ENCODE measurements at places on chromosomes 4 and X.

DNA sequence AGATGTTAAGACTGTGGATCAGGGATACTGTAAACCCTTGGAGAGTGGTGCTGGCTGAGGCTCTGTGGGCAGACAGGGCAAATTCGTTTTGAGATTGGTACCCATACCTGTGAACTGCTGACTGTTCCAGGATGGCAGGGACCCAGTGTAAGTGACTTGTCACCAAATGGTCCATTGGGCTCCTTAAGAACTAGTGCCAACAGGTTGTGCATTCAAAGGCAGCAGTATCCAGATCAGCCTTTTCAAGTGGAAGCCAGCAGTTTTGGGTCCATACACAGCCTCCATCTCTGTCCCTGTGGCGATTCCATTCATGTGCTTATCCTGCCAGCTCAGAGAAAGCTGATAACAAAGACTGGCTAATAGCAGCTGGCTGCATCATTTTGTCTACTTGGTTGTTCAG lies 84.0 kb upstream of the SCOC start:
- no peak for DNase-seq

- no peak for DNase-seq
Observed at GRCh38 chr4:94038195-94038594, 169.5 kb upstream of the SMARCAD1 start.

DNA sequence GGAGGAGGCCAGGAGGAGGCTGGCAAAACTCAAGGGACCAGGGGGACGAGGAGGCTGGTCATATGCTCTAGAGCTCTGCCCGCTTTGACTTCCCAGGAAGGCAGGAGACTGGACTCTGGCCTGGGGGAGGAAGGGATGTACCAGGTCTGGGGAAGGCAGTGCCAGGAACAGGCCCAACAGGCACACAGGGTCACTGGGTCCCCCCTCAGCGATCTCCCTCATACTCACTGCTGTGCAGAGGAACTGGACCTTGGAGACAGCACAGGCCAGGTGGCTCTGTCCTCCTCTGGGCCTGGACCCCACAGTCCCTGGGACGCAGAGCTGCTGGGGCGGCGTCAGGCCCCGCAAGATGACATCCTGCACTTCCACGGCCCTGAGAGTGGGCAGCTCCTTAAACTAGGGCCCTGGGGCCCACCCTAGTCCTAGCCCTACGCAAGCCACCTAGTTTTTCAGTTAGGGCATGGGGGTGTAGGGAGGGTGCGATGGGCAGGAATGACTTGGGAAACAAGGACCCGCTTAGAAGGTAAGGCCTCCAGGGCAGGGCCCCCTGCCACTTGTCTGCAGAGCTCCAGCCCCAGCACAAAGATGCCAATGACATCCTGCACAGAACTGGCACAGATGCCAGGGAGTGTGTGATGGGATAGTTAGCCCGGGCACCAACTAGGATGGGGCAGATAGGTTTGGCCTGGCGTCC lies 59.5 kb downstream of the HTRA3 start:
- no peak for DNase-seq

GRCh38 chrX:31251336-31251735 lies 179.5 kb upstream of the FTHL17 start:
- DNase-seq, result no peak

- no peak for DNase-seq
Observed at GRCh38 chrX:50432829-50433289, 37.8 kb downstream of the DGKK start.

DNA sequence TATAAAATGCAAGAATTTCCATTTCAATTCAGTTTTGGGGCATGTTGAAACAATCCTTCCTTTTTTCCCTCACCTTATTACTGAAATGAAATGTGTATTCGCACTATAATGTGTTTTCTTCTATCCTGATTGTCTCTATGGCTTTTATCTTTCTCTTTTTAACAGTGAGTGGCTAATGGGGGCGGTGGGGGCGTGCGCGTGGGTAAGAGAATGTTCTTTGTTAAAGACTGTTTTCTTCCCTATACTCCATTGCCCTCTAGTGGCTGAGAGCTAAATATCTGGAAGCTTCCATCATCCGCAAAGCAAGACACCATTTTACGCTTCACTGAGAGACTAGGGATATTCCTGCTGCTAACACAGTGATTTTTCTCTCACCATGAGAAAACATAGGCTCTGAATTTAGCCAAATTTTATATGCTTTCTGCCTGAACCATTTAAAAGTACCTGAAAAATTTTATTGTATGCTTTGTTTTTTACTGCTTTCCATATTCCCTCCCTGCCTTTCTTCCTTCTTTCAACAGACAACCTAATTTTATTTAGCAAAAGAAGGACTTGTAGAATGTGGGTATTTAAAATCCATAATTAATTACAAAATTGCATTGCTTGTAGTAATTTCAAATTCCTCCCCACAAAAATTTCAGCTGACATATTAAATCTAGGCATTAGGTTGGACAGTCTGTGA lies 194.0 kb downstream of the GASK1B start:
- peak; percentile 30 for DNase-seq

GRCh38 chr4:3376266-3376665 lies 65.5 kb upstream of the HGFAC start:
- DNase-seq, result no peak

GRCh38 chrX:63750811-63751210 lies 34.2 kb downstream of the ARHGEF9 start:
- DNase-seq, result no peak

- DNase-seq, result no peak
Observed at GRCh38 chr4:146477054-146477453, 44.7 kb downstream of the SLC10A7 start.

DNA sequence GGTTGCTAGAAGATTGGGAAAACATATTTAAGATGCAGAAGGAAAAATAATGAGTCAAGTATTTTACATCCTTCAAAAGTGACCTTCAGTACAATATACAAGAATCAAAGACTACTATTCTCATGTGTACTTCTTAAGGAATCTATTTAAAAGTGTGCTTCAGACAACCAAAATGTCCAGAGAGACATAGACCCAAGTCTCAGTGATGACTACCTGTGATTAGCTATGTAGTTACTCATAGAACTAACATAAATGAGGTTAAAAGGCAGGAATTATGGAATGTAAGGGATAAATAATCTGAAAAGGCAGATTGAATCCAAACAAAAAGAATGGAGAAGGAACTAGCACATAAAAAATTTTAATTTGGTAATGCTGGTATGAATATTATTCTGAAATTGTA lies 634.7 kb upstream of the FAM241A start:
- no peak for DNase-seq

- DNase-seq, result no peak
Observed at GRCh38 chr4:163911891-163912290, 417.4 kb downstream of the TMA16 start.

DNA sequence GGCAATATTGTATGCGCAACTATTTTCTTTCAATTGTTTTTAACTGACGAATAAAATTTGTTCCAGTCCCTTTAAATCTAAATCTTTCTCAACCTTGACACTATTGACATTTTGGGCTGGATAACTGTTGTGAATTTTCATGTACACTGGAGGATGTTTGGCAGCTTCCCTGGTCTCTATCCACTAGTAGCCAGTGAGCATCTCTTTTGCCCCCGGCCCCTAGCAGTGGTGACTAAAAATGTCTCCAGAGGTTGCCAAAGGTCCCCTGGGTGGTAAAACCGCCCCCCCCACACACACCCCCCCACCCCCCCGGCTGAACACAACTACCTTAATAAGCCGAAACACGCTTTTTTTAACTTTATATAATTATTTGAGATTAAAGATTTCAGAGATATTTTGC lies 514 bp downstream of the FANCB start:
- no peak for DNase-seq

GRCh38 chrX:2487366-2487765 lies 13.4 kb downstream of the DHRSX start:
- DNase-seq, result no peak

DNA sequence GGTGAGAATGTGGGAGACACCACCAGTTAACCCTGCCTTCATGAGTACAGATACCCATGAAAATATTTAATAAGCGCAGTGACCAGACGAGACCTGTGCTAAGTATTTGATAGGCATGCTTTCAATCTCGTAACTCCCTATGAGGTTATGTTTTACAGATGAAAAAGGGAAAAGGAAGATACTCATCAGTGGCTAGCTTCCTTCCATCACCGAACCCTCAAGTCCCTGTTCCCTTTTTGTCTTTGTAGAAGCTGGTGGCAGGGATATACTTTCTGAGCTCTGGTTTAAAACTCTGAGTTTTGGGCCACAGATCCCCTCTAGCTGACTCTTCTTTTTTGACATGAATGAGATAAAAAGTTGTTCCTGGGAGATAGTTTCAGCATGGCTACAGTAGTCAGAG lies 26.3 kb downstream of the AFF1 start:
- no peak for DNase-seq

DNA sequence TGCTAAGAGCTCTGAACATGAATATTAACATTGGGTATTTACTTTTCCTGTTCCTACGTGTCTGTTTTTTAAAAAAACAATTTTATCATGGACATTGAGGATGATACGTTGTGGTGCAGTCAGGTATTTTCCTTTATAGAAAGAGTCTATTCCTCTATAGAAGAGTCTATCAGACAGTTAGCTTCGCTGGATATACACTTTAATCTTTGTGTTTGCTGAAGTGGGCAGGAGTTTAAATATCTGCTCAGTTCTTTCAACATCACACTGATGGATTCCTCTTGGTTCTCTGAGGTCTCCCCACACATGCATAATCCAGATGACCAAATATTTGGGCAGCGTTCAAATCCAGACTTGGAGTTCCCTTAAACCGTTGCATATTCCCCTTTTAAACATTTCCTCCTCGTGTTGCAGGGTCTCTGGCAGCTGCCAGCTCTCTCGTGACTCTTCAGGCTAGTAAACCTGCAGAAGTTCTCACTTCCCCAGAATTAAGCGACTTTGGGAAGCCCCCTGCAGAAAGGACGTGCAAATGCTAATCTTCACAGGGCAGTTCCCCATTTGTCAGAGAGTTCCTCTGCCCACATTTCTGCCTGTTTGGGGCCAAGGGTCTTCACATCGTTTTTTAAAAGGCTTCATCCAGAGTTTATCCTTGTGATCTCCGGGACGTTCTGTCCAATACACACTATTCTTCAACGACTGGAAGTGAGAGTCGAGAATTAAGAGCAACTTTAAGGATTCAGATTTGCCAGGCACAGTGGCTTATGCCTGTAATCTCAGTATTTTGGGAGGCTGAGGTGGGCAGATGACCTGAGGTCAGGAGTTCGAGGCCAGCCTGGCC lies 20.5 kb upstream of the DHRSX start:
- no peak for DNase-seq

- DNase-seq, result no peak
Observed at GRCh38 chrX:40154250-40154852, 56.6 kb upstream of the BCOR start.

Data from CD4-positive, alpha-beta T cell treated with Interleukin-12 subunit alpha and Interleukin-12 subunit beta, for 1 hour (primary cell).